Ammon's horn (tissue), 1 donor: ENCODE measurements at places on chromosomes 6 and 20.

DNA sequence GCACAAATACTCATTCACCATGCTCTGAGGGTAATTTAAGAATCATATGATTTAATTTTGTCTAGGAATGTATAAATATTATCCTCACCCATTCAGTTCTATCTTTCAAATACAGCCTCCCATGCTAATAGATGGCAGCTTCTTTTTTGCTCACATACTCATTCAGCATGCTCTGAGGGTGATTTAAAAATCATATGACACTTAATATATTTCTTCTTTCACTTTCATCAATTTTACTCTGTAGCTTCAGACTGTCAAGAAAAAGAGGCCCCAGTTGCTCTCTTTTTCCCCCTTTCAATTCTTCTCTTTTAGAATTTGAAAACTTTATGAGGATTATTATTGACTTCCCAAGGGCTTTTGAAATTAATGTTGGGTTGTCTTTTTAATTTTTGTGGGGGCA is 161.7 kb upstream of the LAMP5 start:
- DNase-seq = no peak

DNA sequence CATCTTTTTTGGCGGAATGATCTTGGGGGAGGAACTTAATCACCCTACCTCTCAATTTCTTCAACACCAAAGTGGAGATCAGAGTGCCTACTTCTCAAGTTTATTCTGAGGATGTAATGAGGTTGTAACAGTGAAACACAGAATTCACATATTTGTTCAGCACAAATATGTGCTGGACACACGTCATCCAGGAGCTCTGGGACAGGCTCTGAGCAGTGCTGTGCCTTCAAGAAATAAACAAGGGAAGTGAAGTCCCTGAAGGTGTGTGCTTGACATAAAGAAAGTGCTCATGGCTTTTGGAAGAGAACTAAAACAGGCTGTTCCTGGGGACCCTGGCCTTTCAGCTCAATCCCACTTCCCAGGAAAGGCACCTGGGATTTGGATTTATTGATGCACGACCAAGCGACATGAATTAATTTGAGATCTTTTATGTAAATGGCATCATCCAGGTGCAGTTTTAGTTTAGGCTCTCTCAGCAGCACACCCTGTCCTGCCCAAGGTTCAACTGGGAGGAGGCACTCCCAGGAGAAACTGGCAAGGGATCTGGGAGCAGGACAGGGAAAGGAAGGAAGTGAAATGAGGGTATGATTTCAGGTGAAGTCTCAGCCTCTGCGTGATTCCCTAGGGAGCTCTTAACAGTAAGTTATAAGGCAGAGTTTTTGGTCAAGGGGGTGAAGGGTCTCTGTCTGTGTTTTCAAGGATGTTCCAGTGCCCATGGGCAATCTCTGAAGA is 211.0 kb downstream of the FOXA2 start:
- DNase-seq = no peak

GRCh38 chr6:33114406-33114805 is 38.6 kb downstream of the HLA-DPB1 start:
- DNase-seq = no peak

- DNase-seq = no peak
Observed at GRCh38 chr6:124478906-124479305, 483.3 kb upstream of the RNF217 start.

- no peak for DNase-seq
Observed at GRCh38 chr20:47606414-47606982, 104.8 kb downstream of the NCOA3 start.

- DNase-seq = no peak
Observed at GRCh38 chr20:1496930-1497329, 5.7 kb upstream of the SIRPB2 start.

DNA sequence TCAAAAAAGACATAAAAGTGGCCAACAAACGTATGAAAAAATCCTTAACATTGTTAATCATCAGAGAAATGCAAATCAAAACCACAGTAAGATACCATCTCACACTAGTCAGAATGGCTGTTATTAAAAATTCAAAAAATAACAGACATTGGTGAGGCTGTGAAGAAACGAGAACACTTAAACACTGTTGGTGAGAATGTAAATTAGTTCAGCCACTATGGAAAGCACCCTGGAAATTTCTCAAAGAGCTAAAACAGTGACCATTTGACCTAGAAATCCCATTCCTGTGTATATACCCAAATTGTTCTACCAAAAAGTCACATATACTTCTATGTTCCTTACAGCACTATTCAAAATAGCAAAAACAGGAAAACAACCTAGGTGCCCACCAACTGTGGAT is 24.9 kb upstream of the NT5E start:
- DNase-seq = no peak

GRCh38 chr6:56540232-56541029 is 102.3 kb downstream of the DST start:
- DNase-seq = no peak

DNA sequence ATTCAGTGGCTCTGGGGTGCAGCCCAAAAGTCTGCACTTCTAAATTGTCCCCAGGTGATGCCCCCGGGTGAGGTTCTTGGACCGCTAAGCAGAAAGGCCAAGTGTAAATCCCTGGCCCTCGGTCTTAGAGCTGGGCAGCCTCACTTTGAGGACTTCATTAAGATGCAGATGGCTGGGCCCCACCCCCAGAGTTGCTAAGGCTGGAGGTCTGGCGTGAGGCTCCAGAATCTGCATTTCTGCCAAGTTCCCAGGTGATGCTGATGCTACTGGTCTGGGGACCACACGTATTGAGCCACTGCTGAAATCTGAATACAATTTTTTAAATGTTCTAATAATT is 735 bp upstream of the SLC23A2 start:
- no peak for DNase-seq

DNA sequence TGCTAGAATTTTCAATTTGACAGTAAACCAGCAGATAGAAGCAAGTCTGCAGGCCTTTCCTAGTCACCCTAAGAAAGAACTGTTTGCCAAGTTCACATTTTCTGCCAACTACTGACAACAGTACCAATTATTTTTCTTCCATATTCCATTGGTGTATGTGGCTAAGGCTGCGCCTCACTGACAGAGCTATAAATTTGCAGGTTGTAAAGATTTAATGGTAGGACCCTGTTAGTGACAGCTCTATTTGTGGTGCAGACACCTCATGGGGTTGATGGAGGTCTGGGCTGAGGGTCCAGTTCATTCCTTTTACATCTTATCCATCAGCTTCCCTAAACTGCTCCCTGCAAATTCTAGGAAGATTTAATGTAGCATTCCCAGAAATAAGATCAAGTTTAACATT is 228.5 kb downstream of the FRK start:
- no peak for DNase-seq

DNA sequence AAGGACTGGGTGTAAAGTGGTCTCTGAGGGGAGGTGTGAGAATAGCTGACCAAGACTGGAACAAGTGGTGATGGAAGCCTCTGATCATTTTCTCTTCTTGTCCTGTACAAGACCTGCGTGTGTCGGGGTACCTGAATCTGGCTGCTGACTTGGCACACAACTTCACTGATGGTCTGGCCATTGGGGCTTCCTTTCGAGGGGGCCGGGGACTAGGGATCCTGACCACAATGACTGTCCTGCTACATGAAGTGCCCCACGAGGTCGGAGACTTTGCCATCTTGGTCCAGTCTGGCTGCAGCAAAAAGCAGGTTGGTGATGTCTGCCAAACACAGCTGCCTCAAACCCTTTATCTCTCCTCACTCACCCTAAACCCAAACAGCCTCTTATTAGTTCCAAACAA is 1.7 kb upstream of the HSD17B8 start:
- DNase-seq = no peak

DNA sequence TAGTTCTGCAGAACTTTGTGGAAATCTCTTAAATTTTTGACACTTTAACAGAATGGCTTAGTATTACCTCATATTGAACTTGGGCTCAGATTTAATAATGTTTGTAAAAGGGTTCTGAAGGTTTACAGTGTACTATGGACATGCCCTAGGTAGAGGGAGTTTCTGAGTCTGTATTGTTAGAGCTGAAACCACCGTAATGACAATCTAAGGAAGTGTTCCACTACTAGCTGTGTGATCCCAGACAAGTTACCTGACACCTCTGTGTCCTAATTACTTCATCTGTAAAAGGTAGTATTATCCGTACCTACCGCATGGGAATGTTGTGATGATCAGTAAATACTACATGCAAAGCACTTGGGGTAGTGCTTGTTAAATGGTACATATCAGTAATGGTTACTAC is 86.9 kb downstream of the RREB1 start:
- DNase-seq = no peak

DNA sequence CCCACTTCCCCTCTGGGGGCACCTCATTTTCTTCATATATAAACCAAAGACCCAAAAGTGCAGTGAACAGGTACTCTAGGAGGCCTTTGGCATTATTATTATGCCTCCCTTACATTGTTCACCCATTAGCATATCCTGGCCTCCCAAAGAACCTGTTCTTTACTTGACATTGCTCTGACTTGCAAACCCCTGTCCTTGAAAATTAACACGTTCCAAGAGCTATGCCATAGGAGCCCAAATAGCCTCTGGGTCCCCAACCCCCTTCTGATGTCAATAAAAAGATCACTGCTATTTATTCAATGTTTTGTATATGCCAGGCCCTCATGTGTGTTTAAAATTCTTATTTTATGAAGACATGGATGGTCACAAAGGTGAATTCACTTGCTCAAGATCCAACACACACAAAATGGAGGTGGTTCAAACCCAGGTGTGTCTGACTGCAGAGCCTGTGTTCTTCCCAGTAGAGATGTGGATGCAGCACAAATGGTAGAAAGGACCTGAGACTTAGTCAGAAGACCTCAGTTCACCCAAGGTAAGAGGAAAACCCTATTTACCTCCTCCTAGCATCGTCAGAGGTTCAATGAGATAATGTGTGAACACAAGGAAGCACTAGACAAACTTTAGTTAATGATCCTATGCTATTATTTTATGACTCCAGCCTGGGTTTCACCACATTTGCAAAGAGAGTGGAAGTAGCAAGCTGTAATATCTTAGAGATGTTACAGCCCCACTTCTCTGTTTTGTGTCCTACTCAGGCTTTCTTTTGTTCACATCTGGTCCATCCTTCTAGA is 36.6 kb downstream of the BCL2L1 start:
- no peak for DNase-seq

- DNase-seq = peak; percentile 36
Observed at GRCh38 chr20:41509316-41510200, 108.6 kb downstream of the CHD6 start.

- DNase-seq = peak; percentile 26
Observed at GRCh38 chr6:142947714-142948480, 2.9 kb upstream of the HIVEP2 start.

- DNase-seq = no peak
Observed at GRCh38 chr6:122449069-122449468, 22.5 kb downstream of the SERINC1 start.

- DNase-seq = peak; percentile 25
Observed at GRCh38 chr6:42618686-42619085, 54.9 kb downstream of the UBR2 start.

DNA sequence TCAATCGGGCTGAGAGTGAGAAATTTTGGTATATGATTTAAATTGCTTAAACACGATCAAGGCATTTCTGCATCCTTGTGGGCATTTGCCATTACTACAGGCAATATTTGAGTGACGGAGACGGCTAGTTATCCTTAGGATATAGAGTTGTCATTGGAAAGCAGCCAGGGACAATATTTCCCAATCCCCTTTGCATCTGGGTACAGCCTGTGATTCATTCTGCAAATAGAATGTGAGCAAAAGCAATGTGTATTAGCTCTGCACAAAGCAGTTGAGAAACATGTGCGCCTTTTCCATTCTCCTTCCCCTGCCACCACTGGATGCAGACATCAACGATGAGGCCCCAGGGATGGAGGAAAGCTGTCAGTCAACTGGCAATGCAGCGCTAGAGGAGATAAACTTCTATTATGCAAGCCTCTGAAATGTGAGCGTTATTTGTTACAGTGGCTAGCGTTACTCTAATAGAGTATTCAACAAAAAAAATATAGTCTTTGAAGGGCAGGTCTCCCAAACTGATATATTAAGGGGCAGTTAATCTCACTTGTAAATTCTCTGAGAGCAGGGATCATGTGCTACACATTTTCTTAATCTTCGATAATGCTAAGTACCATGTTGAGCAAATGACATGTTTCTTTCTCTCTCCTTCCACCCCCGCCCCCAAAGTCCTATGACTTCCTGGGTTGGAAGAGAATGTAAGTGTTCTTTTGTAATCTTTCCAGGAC is 37.1 kb upstream of the NCOA3 start:
- peak; percentile 56 for DNase-seq

GRCh38 chr6:42367353-42368011 is 84.2 kb downstream of the TRERF1 start:
- peak; percentile 18 for DNase-seq

DNA sequence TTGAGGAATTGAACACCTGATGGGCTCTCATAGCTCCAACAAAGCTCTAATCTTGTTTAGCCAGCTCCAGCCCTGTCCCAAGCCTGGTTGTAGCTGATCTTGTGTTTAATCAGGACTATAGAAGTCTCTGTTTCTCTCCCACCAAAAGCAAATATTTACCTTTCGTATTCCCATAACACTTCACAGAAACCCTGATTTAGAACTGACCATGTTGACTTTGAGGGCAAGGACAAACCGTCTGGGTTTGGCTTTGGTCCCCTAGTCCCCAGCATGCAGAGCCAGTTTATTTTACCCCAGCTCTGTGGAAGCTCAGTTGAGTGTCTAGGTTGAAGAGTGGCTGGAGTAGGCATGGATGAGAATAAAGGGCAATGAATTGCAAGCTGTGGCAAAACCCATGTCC is 18.0 kb upstream of the SIM1 start:
- no peak for DNase-seq

GRCh38 chr6:104431096-104431495 is 428.6 kb downstream of the HACE1 start:
- DNase-seq = no peak

DNA sequence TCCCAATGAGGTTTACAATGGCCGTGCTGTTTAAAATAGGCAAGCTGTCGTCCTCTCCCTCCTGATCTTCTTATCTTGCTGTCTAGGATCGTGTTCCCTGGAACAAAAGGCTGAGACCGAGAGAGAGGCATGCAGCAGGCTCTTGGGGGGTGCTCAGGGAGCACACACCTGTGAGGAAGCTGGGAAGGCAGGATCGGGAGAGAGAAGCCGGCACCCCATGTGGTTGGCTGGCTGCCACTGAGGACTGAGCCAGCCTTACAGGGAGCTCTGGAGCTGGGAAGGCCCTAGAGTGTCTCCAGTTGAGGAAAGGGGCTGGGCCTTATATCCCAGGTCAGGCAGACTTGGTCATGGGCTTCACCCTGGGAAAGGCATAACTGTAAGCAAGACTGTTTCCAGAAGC is 184.2 kb downstream of the LY86 start:
- no peak for DNase-seq

- DNase-seq = peak; percentile 38
Observed at GRCh38 chr6:82270881-82271635, 23.5 kb upstream of the IBTK start.

- no peak for DNase-seq
Observed at GRCh38 chr20:10523443-10523842, 88.3 kb downstream of the SLX4IP start.

GRCh38 chr6:8627085-8627861 is 191.9 kb upstream of the SLC35B3 start:
- DNase-seq = no peak

GRCh38 chr6:10451828-10452509 is 37.1 kb upstream of the TFAP2A start:
- DNase-seq = no peak

- DNase-seq = no peak
Observed at GRCh38 chr6:21459641-21460040, 133.9 kb upstream of the SOX4 start.
